ENCODE measurements at places on chromosomes 16 and 17.

DNA sequence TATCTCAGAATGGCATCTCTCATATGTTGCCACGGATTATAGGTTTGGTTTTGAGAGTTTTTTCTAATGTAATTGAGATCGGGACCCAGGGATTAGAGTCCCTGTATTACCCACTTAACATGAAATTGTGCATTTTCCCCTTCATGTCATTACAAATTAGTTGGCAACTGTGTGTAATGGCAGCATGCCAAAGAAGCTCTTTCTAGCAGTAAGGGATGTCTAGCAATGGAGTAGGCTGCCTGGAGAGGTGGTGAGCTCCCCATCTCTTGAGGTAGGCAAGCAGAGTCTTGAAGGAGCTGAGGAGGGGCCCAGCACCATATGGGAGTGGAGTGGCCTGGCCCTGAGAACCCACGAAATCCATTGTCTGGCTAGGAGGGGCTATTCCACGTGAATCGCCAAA, 10.0 kb upstream of the KATNB1 start:
- no peak for DNase-seq

DNA sequence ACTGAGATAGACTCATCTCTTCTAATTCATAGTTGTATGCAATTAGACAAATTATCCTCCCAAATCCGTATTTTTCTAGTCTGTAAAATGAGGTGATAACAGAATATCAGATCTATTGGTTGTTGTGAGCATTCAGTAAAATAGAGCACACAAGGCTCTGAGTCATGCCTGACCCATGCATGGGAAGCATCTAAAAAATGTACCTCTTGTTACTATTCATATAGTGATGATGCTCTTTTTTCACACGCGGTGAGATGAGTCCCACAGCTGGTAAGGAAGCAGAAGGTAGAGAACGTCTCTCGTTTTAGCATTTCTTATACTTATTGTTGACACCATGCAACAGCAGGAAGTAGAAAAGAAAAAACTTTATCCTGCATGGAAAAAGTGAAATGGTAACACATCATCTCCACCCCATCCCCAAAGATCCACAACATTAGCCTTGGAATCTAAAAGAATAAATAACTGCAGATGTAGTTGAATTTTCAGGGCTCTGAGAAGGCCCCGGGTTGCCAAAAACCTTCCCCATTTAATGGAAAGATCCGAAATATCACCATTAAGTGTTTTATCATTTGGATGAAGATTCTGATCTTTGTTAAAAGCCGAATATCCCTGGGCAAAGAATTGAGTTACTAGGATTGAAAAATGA, 215.6 kb downstream of the TMEM114 start:
- DNase-seq, result no peak

DNA sequence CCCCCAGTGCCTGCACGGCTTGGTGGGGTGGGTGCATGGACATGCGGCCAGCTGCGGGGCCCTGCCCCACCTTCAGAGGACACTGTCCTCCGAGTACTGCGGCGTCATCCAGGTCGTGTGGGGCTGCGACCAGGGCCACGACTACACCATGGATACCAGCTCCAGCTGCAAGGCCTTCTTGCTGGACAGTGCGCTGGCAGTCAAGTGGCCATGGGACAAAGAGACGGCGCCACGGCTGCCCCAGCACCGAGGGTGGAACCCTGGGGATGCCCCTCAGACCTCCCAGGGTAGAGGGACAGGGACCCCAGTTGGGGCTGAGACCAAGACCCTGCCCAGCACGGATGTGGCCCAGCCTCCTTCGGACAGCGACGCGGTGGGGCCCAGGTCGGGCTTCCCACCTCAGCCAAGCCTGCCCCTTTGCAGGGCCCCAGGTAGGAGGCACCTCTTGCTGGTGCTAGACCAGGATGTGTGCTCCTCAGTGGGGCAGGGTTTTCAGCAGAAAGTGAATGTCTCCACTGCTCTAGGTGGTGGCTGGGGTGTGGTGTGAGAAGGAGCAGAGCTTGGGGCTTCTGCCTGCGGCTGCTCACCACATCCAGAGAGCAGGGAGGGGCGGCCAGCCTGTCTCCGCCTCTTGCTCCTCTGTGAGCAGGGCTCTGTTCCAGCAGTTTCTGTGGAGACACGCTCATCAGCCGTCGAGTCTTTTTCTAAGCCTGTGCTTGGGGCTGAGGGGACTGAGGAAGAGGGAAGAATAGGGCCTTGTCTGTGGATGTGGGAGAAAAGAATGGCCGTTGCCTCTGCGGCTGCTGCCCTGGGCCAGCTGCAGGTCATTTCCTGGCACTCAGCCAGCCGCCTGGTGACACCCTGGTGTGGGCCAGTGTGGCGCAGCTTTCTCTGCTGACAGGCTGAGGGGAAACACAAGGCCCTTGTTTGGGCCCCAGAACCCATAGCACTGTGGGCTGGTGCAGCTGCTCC, 2.2 kb downstream of the ZNF276 start:
- peak; percentile 95 for DNase-seq

- no peak for DNase-seq
These were observed 14.1 kb downstream of the ALDH3A1 start for GRCh38 chr17:19733953-19734526.

DNA sequence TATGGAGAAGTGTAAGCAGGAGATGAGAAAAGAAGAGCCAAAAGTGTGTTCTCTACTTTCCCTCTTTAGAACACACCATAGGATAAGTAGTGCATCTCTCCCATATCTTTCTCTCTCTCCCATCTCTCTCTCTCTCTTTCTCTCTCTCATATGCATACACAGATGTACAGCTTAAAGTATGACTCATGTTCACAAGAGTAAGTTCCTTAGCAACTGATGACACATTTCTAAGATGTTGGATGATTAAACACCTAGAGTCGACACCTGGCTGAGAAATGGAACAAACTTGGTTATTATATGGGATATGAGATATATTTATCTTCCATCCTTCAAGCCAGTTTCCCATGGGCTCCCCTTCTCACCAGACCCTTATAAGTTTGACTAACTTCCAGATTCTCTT, 113.5 kb downstream of the TMEM132E start:
- no peak for DNase-seq

DNA sequence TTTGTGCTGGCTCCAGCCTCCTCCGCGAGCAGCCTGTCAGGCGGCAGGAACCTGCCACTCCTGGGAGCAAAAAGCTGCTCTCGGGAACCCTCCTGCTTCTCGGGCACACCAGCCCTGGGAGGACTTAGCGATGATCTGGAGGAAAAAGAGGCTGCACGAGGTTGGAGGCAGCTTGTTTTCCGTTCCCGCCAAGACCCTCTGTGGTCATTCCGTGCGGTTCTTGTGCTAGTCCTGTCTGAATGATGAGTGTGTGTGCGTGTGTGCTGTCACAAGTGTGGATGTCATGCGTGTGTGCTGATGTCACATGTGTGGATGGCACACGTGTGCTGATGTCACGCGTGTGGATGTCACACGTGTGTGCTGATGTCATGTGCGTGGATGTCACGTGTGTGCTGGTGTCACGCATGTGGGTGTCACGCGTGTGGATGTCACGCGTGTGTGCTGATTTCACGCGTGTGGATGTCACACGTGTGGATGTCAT, 150.0 kb downstream of the NPIPB11 start:
- no peak for DNase-seq

GRCh38 chr17:65638221-65638975, 77.0 kb upstream of the AXIN2 start:
- DNase-seq, result no peak

- DNase-seq, result no peak
These were observed 2.4 kb upstream of the MEOX1 start for GRCh38 chr17:43664096-43664495.

- DNase-seq, result no peak
These were observed 165.9 kb downstream of the CDH13 start for GRCh38 chr16:82792693-82793092.

Measured in activated CD4-positive, alpha-beta memory T cell treated with anti-CD3 and anti-CD28 coated beads, Interleukin-2, amount 10 ng/mL, durations not matched to agents 7 days and 5 days (primary cell).